ENCODE measurements at places on chromosomes 2 and 18.

DNA sequence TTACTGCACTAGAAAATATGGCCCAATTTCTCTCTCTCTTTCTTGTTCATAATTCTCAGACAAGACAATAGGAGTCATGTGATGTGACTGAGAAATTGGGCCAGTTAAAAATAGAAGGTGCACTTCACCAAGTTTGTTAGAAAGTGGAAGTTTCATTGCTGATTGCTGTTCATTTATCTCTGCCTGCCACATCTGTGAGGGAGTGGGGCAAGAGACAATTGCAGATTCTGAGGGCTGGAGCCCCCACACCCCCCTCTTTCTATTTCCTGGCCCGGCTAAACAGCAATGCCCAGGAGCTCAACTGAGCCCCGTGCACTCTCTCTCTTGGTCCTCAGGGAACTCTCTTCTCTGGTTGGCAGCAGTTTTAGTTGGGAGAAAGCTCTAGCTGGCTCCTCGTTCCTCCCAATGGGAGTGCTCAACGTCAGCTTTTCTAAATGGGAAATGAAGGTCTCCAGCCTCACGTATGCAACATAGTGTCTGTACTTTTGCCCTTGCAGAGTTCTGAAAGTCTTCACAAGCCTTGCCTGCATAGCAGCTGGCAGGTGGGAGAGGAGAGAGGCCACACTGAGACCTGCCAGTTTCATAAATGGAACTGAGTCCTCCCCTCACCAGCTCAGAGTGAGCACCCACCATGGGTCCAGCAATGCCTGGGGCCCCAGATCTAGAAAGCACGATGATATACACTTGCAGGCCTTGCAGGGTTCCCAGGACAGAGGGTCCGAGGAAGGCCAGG, 115.7 kb downstream of the MYCN start:
- DNase-seq, result no peak

DNA sequence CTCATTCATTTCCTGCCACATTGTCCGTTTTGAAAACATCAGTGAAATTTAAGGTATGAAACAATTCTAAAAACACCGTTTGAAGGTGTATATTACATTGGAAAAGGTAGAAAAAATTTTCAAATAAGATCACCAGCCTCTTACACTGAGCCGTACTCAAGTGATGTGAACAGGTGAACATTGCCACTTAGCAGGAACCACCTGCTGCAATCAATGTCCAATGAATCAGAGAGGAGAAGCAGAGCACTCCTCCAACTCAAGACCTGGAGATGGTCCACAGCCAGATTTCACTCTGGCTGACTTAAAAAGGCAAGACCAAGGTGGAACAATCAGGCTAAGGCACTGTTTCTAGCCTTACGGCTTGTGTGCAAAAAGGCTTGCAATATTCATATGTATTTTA, 110.3 kb upstream of the TTN start:
- DNase-seq, result no peak

DNA sequence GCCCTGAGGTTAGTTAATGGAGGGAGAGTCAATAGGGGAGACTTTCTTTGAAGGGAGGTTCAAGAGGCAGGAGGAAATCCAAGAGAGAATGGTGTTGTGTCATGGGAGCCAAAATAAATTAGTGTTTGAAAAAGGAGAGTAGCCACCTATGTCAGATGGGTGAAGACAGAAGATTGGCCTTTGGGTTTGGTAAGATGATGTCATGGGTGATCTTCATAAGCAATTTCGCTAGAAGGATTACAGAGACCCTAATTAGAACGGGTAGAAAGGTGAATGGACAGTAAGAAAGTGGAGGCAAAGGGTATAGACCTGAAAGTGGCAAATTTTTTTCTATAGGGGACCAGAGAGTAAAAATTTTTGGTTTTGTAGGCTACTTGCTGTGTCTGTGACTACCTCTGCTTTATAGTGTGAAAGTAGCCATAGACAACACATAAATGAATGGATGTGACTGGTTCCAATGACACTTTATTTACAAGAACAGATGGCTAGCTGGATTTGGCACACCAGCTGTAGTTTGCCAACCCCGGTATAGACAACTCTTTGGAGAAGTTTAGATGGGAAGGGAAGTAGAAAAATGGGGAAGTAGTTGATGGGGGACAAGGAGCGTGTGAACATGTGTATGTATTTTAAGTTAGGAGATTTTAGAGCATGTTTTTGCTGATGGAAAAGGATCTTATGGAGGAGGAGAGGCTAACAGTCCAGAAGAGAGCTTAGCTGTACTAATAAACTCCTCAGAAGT, 9.3 kb downstream of the STAMBP start:
- no peak for DNase-seq

DNA sequence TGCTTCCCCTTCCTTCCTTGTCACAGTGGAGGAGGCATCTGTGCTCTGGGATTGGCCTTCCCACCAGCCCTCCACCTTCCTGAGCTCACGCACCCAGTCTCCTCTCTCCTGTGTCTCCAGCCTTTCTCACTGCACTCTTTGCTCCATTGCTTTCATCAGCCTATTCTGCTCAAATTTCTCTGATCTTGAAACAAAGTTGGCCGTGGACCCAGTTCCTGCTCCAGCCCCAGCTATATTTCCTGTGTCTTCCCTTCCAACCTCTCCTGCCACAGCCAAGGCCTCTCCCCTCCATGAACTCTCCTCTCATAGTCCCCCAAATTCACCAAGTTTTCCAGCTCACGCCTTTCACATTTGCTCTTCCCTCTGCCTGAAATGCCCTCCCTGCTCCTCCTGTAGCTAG, 226.6 kb upstream of the AGAP1 start:
- DNase-seq, result no peak

GRCh38 chr18:45316127-45316526, 299.1 kb upstream of the SLC14A2 start:
- no peak for DNase-seq

GRCh38 chr2:203707530-203707929, 1.1 kb downstream of the CD28 start:
- DNase-seq, result no peak

DNA sequence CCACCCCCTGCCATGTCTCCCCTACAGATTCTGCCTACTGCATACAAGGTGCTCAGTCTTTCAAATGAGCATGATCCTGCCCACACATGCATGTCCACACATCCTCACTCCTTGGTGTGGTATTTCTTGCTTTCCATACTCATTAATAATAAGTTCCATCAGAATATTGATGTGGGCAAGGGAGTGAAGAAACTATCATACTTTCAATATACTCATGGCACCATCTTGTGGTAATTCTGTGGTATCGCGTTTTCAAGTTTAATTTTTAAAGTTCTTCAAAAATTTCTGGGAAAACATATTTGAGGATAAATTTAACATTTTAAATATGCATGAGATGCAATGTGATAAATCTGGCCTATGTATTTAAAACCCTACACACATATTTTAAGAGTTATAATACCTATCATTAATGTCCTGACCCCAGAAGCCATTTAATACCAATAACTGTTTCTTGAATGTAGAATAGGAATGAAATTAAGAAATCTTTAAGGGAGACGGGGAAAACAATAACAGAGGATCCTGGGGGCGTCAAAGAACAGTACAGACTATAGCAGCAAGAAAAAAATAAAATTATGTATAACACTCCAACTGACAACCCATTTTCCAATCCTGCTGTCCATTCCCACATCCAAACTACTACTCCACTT, 110.1 kb downstream of the ZNF385B start:
- no peak for DNase-seq

DNA sequence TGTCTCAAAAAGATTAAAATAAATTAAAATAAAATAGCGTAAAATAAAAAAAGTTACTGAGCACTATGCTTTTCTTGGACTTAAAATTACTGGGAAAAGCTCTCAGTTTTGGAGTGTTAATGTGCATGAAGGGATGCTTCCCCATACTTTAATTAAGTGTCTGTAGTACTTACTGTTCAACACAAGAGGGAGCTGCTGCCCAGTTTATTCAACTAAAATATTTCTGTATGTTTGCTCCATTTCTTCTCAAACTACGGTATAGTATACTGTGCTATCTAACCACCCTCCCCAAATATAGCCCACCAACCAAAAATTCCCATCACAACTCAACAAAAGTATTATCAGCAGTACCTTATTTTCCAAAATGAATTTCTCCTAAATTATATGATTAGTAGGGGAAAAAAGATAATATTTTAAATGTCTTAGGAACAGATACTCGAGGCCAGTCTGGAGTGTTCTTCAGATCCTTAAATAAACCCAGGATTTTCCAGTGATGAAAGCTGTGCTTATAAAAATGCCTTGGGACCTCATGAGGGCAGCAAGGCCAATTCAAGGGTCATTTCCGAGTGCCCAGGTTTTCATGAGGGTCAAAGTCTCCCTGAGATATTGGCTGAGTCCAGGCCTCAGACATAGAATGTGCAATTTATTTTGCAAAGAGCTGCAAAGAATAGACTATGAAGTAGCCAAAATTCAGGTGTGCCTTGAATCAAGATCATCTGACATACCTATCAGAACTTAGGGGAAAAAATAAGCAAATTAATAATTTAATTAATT, 64.1 kb downstream of the CHRNA1 start:
- no peak for DNase-seq

DNA sequence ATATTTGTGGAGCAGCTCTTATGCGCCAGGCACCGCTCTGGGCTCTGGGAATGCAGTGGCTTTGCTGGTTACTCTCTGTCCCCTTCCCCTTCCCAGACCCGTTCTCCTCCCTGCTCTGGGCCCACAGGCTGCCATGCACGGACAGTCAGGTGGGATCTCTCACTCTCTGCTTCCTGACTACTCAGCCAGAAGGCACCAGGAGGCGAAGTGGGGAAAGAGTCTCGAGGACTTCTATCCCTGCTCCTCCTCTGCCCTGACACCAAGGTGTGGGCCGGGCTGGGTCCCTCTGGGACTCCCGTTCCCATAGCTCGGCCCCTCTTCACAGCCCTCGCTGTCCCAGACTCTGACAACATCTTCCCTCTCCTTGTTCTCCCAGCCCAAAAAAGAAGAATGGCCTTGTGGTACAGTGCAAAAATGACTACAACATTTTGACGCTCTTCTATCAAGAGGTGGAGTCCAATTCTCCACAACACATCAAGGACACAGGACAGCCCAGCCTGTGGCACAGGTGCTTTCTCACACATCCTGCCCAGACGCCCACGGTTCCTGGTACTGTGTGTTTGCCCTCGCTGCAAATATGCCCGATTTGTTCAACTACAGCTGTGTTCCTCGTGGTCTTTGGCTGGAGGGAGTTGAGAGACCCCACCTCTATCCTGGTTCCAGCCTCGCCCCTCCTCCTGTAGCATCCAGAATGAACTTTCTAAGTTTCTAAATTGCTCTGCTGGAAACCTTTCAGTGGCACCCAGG, 14.0 kb upstream of the DUSP2 start:
- DNase-seq, result no peak
